ENCODE measurements at places on chromosomes 2 and 18.
A peak's percentile ranks its signal among the peaks of the same experiment; 100 is the strongest.

- no peak for DNase-seq
These were observed 49.0 kb upstream of the RAB6C start for GRCh38 chr2:129930451-129930850.

- DNase-seq, result no peak
These were observed 5.2 kb upstream of the GPD2 start for GRCh38 chr2:156430980-156431358.

DNA sequence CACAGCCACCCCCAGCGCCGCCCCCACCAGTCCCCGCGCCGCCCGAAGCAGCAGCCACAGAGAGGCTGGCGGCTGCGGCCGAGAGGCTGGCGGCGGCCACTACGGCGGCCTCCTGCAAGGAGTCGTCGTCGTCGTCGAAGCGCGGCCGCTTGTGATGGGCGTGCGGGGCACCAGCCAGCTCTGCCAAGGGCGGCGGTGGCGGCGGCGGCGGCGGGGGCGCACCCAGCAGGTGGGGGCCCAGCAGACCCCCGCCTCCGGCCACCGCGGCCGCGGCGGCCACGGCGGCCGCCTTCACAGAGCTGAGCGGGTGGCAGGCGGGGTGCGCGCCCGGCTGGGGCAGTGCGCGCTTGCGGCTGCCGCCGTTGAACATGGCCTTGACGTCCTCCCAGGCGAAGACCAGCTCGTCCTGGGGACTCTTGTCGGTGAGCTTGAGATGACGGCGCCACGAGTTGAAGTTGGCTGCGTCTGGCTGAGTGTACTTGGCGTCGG lies 3.3 kb downstream of the SKOR2 start:
- no peak for DNase-seq

GRCh38 chr2:145846982-145847381 lies 1327.1 kb upstream of the ZEB2 start:
- DNase-seq, result no peak

GRCh38 chr18:7711495-7711894 lies 144.4 kb downstream of the PTPRM start:
- DNase-seq, result no peak

DNA sequence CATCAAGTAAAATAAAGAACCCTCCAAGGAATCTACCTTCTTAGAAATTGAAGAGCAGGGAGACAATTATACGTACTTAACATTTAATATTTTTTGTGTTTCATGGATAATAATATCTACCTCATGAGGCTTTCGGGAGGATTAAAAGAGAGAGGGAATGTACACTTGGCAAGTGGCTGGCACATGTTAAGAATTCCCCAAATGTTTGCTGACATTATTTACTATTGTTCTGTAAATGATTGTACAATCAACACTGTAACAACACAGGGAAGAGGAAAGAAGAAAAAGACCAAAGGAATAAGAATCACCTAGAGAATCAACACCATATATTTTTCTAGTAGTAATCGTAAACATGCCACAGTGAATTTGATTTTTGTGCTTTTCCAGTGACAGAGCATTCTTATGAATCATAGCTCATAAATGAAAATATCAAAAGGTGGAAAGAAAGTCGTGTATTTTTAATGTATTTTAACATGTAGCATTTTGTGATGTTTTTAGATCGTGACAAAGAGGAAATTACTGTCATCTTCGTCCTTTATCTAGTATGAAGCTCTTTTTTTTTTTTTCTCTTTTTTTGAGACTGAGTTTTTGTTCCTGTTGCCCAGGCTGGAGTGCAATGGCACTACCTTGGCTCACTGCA lies 67.3 kb downstream of the B3GNT2 start:
- no peak for DNase-seq

- no peak for DNase-seq
These were observed 124.1 kb downstream of the PTPRM start for GRCh38 chr18:7691206-7691605.

- no peak for DNase-seq
These were observed 6.2 kb downstream of the PKDCC start for GRCh38 chr2:42053791-42054701.

DNA sequence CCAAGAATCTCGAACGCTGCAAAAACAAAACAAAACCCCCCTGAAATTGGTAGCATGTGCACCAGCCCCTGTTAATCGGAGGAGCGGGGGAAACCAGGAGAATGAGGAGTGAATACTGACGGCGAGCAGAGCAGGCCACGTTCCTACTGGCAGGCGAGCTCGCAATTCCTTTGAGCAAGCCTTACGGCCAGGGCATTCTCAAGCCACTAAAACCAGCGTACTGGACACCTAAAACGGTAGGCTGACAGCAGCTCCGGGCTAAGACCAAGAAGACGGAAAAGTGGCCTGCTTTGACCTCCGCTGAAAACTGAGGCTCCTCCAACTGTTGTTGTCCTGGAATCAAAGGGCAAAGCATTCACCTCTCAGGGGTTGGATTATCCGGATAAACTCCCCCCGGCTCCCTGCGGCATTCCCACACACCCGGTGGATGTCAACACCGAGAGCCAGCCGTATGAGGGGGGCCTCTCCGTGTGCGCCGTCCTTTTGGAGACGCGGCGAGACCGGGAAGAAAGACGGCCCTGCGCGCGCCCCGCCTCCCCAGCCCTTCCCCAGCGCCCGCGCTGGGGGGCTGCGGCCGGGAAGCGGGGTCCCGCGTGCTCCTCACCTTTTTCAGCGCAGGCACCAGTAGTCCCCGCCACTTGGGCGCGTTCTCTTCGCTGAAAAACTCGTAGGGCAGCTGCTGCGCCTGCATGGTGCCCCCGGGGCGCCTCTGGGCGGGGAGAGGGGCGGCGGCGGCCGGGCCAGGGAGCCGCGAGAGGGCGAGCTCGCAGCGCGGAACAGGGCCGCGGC lies 925 bp downstream of the SOS1 start:
- DNase-seq, result peak; percentile 79

DNA sequence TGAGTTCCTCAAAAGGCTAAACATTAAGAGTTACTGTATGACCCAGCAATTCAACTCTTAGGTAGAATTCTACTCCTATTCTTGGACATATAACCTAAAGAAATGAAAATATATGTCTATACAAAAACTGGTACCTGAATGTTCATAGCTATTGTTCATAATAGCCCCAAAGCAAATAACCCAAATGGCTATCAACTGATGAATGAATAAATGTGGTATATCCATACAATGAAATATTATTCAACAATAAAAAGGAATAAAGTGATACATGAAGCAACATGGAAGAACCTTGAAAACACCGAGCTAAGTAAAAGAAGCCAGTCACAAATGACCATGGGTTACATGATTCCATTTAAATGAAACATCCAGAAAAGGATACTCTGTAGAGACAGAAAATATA lies 114.6 kb downstream of the BAZ2B start:
- DNase-seq, result no peak

- DNase-seq, result no peak
These were observed 160.6 kb upstream of the SMAD7 start for GRCh38 chr18:49111191-49111988.

DNA sequence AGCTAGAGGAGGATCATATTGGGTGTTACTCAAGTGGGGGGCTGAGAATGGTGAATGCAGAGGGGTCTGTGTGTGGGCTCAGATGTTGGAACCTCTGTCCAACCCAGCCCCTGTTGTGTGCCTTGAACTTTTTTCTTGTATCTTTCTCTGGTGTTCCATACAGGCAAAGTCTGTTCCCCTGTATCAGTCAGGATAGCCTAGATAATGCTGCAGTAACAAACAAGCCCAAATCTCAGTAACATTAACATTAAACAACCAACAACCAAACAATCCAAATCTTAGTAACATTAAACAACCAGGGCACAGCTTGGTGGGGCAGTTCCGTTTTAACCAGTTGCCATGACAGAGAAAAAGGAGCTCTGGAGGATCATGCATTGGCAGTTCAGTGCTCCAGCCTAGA lies 103.7 kb downstream of the CTIF start:
- no peak for DNase-seq

- DNase-seq, result no peak
These were observed 5.1 kb downstream of the COMMD1 start for GRCh38 chr2:61910603-61911002.

DNA sequence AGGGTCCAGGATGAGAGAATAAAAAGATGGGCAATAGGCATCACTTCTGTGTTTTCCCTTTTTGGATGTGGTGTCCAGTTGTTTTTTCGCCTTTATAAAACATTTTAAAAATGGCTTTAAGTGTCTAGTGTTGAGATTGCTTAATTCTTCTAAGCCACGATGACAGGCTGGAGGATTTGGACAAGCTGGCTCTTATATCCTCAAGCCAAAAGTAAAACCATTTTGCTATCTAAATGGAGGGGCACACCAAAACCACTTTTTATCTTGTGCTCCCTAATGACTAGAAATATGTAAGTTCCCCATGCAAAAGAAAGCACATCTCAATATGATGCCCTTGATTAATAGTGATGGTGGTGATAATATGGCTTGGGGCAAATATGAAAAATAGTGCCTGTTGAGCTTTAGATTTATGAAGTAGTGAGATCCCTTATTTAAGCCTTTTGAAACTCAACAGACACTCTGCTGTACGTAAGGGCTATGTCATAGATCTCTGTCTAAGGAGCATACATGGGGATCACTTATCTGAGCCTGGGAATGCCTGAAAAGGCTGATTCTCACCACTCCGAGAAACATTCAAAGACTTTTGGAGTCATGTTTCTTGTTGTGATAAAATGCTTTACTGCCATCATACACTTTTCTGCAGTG lies 185.5 kb downstream of the KCNS3 start:
- DNase-seq, result no peak

GRCh38 chr18:45528712-45529336 lies 86.5 kb upstream of the SLC14A2 start:
- no peak for DNase-seq

- no peak for DNase-seq
These were observed 155.5 kb downstream of the IKZF2 start for GRCh38 chr2:212995920-212996319.

GRCh38 chr2:110645616-110646015 lies 32.2 kb downstream of the BUB1 start:
- DNase-seq, result no peak

- no peak for DNase-seq
These were observed 9.2 kb upstream of the CDKL4 start for GRCh38 chr2:39252888-39253518.

- no peak for DNase-seq
These were observed 101.9 kb upstream of the CTDP1 start for GRCh38 chr18:79577451-79578395.

DNA sequence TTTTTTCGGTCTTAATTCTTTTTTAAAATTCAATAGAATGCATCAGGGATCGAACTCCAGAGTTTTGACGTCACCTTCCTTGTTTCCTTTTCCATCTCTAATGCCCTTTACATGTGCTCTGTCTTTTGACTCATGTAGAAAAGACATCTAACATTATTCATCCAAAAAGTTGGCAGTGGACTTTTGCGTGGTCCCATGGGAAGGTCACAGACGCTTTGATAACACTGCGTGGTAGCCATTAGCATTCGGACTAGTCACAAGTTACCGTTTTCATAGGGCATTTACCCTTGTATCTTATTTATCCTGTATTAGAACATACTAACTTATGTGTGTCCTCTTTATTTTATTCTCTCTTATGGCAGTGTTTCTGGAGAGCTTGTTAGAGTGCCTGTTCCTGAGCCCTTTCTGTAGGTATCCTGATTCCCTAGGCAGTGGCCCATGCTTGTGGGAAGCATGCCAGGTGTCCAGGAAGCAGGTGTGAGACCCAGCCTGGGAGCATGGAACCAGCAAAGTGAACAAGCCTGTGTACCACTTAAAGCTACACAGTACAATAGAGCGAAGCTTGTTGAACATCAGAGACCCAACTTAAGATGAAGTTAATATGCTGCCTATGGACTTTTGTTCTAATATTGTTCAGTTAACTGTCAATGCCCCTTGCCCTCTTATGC lies 73.6 kb upstream of the RBM44 start:
- DNase-seq, result no peak

- DNase-seq, result no peak
These were observed 19.6 kb upstream of the GULP1 start for GRCh38 chr2:188272121-188272520.

GRCh38 chr2:128377071-128377910 lies 58.6 kb upstream of the HS6ST1 start:
- DNase-seq, result no peak

- no peak for DNase-seq
These were observed 22.8 kb upstream of the PTMA start for GRCh38 chr2:231685349-231686191.

Data from T-helper 2 cell (primary cell).